ENCODE measurements at places on chromosomes 2 and 18.
A peak's percentile ranks its signal among the peaks of the same experiment; 100 is the strongest.

GRCh38 chr18:7727361-7728076 is 160.4 kb downstream of the PTPRM start:
- DNase-seq, result no peak

- peak; percentile 62 for DNase-seq
Observed at GRCh38 chr2:190534310-190535120, at the start of gene NEMP2. NEMP2 (minus strand) TSS chr2:190534722; CDS start chr2:190534655, 67 bp downstream.

DNA sequence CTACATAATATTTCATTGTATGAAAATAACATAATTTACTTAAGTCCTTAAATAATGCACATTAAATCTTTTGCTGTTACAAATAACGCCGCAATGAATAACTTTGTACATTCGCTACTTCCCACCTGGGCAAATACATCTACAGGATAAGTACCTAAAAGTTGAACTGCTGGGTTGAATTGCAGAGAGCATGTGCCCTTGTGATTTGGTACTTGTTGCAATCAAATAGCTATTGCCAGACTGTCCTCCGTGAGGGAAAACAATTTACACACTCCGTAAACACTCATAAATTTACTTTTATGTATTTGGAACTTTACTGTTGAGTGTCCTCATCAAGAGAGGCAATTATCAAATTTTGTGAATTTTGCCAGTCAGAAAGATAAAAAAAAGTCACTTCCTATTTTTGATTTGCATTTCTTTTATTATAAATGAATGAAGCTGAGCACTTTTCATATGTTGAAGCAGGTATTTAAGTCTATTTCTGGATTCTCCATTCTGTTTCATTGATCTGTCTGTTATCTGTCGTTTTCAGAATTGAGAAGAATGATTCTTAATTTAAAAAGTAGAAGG is 140.8 kb upstream of the SERTAD2 start:
- no peak for DNase-seq

- no peak for DNase-seq
Observed at GRCh38 chr2:70711191-70711590, 56.8 kb downstream of the ADD2 start.

- DNase-seq, result no peak
Observed at GRCh38 chr2:163595028-163595427, 140.8 kb downstream of the FIGN start.

GRCh38 chr2:63488118-63488713 is 100.1 kb downstream of the WDPCP start:
- no peak for DNase-seq

GRCh38 chr2:40725950-40726349 is 274.1 kb upstream of the SLC8A1 start:
- DNase-seq, result no peak

DNA sequence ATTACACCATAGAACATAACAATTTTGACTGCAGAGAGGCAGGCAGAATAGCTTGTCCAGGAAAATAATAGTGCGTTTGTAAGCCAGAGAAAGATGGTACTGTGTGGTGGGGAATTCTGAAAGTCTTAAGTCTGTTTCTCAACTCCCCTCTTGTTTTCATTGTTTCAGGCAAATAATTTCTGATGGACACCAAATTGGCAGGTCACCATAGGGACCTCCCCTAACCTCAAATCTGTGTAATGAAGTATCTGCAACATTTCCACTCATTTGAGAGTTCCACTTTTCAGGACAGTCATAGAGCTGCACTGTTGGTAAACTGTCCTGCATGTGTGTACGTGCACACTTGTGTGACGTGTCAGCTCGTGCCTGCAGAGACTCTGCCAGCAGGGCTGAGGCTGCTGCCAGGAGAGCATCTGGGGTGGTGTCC is 195.6 kb downstream of the AGAP1 start:
- no peak for DNase-seq

DNA sequence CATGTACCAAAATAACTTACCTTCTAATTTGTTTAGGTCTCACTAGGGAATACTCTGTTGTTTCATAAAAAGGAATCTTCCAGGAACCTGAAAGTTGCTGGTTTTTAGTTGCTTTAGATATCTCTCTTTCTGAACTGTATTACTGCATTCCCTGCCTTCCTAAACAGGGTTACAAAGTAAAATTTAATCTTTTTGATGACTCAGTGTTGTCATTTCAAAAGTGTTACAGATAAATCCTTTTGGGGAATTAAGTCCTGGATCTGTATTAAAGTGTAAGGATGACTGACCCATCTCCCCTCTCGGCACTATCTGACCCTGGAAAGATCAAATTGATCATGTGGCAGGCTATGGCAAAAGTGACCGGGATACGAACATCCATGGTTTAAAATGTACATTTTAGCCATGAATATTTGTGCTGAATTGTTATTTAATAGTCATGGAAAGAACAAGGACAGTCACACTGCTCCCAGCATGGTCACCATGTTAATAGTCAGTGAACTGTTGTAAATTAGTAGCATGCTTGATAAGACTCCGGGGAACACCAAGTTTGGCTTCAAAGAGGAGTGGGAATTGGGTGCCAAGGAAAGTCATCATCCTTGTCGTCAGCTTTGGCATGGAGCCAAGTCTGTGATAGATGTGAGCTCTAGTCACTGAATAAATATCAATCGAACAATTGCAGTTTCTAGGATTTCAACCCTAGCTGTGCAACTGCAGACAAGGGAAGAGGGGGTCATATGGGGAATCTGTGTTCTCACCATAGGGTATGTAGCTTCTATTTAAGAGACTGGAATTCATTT is 4.2 kb downstream of the PLEKHA3 start:
- DNase-seq, result no peak

DNA sequence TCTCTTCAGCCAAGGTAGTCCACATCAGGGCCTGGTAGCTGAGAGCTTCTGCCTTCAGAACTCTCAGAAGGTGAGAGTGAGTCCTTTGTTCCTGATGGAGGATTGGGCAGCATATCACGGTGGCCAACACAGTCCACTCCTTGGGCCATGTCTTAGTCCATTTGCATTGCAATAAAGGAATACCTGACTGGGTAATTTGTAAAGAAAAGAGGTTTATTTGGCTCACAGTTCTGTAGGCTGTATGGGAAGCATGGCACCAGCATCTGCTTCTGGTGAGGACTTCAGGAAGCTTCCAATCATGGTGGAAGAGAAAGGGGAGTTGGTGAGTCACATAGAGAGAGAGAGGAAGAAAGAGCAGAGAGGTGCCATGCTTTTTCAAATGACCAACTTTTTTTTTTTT is 98.8 kb downstream of the ADCYAP1 start:
- DNase-seq, result no peak
